Fibroblast of lung (primary cell): ENCODE measurements at places on chromosomes 7 and 10.

DNA sequence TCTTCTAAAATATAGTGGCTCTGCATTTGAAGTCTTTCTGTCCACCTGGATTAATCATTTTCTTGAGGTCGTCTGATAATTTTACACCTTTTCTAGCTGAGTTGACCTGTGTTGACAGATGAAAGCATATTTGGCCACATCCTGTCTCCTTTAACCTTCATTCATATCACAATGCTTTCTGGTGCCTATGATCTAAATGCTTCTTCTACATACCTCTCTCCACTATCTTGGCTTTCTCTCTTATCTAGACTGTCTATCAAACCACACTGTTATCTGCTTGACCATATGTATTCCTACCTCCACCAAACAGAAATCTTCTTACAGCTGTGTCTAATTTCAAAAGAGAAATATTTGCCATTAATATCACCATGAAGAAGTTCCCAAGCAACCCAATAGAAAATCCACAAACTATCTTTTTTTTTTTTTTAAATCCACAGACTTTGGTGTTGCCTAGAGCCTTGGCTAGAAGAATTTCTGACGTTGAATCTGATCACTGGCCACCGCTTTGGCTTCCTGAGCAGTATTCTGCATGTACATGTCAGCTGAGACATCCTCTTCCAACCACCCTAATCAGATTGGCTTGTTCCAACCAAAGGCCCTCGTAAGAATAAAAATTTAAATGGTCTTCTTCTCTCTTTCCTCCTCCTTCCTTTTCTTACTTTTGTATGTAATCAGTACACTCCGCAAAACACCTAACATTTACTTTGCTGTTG, 66.3 kb upstream of the SP4 start:
- no peak for DNase-seq

GRCh38 chr7:25859412-25860274, 292.4 kb upstream of the NFE2L3 start:
- no peak for DNase-seq

DNA sequence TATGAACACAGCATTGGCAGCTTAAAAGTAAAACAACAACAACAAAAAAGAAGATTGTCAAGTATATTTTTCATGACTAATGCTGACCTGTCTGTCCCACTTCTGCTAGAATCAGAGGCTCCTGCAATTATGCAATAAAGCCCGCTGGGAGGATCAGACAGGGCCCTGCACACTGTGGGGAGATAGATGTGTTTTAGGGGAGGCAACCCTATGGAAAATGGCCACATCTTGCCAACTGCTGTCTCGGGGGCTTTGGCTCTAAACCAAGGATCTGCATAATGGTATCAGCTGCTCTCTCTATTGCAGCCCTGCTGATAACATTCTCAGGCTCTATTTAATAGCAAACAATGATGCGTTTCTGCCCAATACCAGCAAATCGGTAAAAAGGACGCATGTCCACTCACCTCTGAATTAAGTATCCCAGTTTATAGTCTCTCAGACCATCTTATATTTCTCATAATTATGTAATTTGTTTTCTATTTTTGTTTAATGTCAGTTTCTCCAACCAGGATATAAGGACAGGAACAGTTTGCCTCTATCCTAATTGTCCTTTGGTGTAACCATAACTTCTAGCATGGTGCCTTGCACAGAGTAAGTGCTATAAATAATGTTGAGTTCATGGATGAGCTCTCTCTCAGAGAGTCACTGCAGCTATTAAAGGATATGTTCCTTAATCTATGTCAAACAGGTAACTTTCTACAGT, 15.3 kb upstream of the PRKAR2B start:
- no peak for DNase-seq

DNA sequence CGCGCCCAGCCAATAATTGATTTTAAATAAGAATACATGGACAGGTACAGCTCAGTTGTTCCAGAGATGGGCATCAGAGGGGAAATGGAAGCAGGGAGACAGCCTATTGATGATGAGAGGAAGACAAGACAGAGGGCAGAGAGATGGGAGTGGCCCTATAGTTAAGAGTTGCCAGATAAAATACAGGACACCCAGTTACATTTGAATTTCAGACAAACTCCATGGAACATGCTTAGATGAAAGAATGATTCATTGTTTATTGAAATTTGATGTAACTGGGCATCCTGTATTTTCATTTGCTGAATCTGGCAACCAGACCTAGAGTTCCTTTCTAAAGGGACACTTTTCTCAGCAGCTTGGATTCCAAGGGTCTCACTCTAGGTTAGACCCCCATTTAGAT, 341.1 kb downstream of the FRMD4A start:
- DNase-seq: no peak

DNA sequence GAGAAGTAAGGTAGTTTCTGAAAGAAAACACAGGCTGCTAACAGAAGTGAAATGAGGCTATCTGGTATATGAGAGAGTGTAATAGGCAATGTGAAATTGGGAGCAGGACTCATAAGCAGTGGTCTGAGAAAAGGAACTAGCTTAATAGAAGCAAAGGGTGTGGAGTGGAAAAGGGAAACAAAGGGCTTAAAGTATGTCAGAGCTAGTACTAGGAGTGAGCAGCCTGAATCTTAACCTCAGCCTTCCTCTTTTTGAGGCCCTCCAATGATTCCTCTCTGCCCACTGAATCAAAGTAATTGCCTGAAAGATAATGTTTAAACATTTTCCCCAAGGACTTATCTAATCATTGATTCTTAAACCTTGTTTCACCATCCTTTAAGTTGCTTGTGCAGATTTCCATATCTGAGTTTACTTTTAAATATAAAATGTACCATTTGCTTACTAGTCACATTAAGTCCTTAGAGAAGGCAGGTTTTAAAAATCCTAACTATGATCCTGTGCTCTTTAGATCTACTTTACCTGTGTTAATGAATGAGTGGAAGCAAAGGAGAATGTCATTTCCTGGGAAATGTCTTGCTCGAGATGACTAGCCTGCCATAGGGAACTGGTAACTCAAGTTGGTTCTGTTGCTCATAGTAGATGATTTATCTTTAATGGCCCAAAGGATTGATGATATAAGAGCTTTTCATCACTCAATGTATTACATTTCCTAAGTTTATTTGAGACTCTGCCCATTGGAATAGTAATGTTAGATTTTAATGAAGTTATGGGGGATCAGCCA, 155.0 kb downstream of the SKAP2 start:
- DNase-seq: no peak

- no peak for DNase-seq
Measured at GRCh38 chr10:102769375-102770107, 25.8 kb downstream of the WBP1L start.

- no peak for DNase-seq
Measured at GRCh38 chr7:7129381-7129780, 53.0 kb upstream of the C1GALT1 start.

- DNase-seq: no peak
Measured at GRCh38 chr7:24951441-24951980, 28.5 kb downstream of the OSBPL3 start.

- DNase-seq: no peak
Measured at GRCh38 chr10:29921071-29921446, 138.3 kb downstream of the JCAD start.

DNA sequence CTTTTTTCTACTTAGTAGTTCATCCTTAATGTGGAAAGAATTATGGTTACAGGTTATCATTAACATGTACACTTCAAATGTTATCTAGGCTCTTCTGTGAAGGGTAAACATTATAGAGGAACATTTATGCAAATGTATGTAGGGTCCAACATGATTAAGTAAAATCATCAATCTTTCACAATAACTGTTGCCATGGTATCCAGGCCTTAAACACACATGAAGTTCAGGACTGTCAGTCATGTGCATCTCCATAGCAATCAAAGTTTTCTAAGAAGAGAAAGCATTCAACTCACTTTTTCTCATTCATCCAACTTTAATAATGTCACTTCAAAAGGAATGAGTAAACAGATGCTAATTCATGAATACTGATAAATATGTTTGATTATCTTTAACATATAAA, 83.6 kb downstream of the DNAJC1 start:
- DNase-seq: no peak

GRCh38 chr10:48473704-48474103, 131.2 kb downstream of the ARHGAP22 start:
- DNase-seq: no peak
